ENCODE measurements at places on chromosomes 1 and 21.
A peak's percentile ranks its signal among the peaks of the same experiment; 100 is the strongest.

DNA sequence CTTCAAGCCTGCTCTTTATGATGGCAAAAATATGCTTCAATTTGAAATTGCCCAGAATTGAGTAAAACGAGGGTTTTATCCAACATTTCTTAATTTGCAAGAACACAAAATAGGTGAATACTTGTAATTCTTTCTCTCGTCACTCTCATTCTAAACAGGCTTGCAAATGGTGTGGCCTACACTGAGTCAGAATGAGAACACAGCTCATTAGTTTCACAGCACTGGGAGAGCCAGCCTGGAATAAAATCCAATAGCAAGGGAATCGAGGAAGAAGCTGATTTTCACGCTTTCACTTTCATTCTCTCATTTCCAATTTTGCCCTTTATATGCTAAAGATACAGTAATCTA is 537.5 kb downstream of the LTN1 start:
- DNase-seq, result no peak

DNA sequence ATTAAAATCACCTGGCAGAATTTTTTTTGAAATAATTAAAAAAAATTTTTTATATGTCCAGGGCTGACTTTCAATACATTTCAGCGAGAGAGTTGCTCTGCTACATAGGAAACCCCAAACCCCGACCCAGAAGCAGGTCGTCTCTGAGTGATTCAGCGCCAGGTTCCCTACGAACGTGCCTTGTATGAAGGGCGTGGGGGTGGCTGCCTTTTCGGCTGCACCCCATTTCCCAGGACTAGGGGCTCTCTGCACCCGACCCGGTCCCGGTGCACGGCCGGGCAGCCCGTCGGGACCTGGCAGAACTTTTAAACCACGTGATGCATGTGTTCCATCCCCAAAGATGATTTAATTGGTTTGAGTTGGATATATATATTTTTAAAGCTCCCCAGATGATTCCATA is 15.8 kb upstream of the SCYL3 start:
- no peak for DNase-seq

- DNase-seq, result no peak
Measured at GRCh38 chr1:160282807-160283206, 2.1 kb downstream of the PEX19 start.

DNA sequence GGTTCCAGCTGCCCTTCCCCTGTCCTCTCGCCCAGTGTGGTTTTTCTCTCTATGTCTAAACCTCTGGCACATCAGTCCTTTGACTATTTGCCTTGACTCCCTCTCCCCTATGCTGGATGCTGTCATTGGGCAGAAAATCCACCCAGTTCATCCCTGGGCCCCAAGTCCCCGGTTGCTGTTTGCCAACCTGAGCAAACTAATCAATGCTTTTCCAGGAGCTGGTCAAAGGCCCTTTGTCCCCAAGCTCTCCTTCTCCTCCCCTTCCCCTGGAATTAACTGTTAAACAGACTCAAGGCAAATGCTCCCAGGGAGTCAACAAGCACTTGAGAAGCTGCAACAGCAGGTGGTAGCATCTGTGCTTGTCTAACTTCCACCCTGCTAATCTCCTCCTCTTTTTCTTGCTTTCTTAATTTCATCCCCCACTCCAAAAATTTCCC is 102.7 kb downstream of the LMX1A start:
- DNase-seq, result no peak

DNA sequence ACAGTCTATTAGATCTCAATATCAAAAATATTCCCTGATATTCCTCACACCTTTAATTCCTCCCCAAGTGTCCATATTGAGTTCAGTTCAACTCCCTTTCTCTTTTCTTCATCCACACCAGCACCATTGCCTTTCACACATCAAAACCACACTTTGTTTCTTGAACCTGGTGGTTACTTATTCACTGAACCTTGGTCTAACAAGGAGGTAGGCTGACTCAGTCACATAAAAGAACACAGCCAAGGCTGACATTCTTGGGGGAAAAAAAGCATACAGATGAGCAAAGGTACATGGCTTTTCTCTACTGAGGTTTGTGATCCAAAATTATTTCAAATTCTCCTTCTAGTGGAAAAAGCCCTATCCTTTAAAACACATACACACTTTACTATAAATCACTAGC is 131.7 kb upstream of the USH2A start:
- DNase-seq, result no peak

GRCh38 chr1:159132271-159132881 is 39.0 kb upstream of the CADM3 start:
- peak; percentile 80 for DNase-seq

DNA sequence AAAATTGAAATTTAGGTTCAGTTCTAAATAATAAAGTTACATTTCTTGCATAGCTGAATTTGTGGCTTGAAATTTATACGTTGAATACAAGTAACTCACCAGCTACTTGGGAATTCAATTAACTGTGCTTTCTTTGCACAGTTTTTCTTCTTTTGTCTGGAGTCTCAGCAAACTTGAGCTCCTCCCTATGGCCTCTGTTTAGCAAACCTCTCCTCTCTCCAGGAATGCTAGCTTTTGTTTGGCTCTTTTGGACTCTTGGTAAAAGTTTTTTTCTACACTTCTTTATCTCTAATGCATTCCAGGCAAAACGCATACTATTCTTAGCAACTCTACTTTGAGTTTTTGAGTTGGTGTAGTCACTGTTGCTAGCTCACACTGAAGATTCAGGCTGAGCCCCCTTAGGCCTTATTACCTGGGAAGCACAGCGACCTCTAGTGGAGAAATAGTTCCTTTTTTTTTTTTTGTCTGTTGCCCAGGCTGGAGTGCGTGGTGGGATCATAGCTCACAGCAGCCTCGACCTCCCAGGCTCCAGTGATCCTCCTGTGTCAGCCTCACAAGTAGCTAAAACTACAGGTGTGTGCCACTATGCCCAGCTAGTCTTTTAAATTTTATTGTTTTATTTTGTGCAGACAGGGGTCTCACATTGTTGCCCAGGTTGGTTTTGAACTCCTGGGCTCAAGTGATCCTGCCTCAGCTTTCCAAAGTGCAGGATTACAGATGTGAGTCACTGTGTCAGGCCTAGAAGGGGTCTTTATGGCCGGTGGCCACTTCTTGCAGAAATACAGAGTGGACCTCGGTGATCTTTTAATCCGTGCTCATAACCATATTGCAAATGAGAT is 61.7 kb downstream of the CASQ2 start:
- DNase-seq, result no peak

DNA sequence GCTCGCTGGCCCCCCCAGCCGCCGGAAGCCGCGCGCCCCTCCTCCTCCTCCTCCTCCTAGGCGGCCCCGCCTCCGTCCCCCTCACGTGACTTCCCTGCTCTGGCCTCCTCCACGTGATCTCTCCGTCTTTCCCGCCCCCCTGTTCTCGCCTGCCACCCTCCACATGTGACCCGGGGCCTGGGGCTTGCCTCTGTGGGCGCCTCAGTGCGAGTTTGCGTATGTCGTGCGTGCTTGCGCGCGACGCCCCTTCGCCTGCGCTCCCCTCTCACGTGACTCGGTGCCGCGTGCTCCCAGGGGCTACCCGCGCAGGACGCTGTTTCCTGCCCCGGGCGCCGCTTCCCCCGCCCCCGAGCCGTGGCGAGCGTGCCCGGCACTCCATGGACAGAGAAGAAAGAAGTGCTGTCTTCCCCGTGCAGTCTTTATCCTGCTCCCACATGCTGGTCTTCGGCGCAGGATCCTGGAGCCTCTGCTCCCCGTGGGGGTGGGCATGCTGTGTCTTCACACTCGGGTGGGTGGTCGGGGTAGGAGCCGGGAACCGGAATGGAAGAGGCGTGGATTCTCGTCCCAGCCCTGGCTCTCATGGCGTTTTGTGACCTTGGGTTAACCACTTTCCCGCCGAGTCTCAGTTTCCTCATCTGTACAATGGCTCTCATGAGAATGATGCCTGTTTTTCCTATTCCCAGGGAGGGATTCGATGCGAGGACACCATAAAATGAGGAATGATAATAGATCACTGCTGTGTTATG is 431 bp upstream of the UBE2Q1 start:
- DNase-seq, result peak; percentile 100

DNA sequence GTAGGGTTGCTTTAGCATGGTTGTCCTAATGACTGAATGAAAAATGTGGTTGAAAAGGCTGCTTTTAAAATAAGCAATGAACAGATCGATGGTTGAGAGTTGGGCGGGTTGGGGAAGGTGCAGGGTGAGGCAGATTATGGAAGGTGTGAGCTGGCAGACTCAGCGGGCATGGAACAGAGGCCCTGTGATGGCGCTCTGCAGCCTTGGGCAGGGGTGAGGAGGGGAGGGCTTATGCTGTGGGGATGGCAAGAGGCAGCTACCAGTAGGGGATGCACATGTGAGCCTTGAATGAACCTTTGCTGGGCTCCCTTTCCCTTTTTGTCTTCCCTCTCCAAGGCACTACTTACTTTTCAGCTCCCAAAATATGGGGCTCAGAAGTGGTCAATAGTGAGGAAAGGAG is 30.9 kb downstream of the ATP1B1 start:
- no peak for DNase-seq

DNA sequence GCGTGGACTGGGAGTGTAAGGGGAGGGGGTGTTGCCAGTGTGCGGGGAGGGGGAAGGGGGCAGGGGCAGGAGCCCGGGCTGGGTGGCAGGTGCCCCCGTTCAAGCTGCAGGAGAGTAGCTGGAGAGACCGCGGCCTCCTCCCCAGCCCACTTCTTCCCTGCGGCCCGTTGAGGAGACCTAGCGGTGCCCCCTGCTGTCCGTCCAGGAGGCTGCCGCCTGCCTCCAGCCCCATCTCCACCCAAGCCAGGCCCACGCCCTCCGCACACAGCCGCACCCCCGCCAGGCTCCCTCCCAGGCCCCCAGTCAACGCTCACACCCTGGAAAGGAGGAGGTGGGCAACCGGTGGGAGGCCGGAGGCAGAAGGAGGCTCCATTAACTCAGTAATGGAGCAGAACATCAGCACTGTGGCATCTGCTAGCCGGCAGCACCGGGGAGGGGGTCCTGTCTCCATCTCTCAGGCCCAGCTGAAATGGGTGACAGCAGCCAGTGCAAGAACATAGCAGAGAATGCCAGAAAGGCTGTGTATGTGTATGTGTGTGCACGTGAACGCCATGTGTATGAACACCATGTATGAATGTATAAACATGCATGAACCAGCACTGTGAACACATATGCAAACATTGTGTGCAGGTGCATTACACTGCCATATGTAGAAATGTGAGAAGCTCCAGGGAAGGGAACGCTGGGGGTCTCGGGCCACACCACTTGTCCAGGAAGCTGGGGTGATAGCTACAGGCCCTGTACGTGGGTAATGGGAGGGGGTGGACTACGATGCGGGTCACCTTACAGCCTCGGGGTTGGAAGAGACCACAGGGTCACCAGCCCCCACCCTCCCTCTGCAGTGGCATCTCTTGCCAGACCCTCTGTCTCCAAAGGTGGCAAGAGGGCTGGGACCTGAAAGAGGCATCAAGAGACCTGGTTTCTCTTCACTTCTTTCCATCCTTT is 84.6 kb downstream of the SYT2 start:
- DNase-seq, result peak; percentile 76

DNA sequence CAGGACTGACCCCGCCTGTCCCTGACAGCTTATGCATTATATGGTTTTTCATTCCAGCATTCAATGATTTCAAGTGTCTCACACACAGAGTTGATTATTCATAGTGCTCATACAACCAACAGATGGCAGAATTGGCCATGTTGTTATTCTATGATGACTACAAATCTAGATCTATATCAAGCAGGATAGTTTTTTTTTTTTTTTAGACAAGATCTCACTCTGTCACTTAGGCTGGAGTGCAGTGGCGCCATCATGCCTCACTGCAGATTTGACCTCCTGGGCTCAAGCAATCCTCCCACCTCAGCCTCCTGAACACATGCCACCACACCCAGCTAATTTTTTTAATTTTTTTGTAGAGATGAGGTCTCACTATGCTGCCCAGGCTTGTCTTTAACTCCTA is 40.1 kb upstream of the LRRC8D start:
- peak; percentile 58 for DNase-seq

- no peak for DNase-seq
Measured at GRCh38 chr21:43353282-43354025, 73.5 kb downstream of the SIK1 start.

GRCh38 chr1:221979444-221980032 is 237.6 kb upstream of the DUSP10 start:
- no peak for DNase-seq

GRCh38 chr1:34549199-34549598 is 205.6 kb upstream of the GJB5 start:
- DNase-seq, result peak; percentile 11

- no peak for DNase-seq
Measured at GRCh38 chr21:25772686-25773085, 37.9 kb downstream of the GABPA start.

GRCh38 chr1:35660581-35661473 is 19.5 kb upstream of the PSMB2 start:
- no peak for DNase-seq

DNA sequence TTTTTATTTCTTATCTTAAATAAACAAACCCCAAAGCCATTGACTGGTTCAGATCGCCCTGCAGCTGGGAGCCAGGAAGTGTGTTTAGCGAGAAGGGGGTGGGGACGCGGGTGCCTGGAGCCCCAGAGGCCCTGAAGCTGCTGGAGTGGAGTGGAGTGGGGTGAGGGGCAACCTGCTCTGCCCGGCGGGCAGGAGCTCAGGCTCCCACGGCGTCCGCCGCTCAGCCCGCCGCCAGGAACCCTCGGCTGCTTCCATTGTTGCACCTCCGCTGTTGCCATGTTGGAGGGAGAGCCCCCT is 673 bp downstream of the PIK3C2B start:
- DNase-seq, result peak; percentile 71

- DNase-seq, result no peak
Measured at GRCh38 chr1:208235982-208236761, 8.0 kb downstream of the PLXNA2 start.

- DNase-seq, result peak; percentile 73
Measured at GRCh38 chr1:11858968-11859871, 475 bp upstream of the NPPB start.

GRCh38 chr1:204314893-204315658 is 44.7 kb downstream of the PLEKHA6 start:
- no peak for DNase-seq

DNA sequence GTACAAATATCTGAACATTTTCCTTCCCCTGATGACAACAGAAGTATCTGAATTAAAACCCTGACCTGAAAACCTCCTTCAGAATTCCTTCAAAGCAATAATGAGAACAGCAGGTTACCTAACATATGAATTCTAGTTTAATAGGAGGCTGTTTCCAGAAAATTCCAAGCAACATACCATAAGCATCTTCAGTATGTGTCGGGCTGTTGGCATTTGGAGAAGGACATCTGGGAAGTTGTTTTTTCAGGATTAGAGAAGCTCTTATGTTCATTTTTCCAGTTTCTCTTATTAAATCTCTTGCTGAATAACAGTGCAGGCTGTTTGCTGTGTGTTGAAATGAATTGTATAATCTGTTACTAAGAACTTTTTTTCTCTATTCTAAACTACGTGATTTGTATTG is 101.5 kb downstream of the PLA2G4A start:
- no peak for DNase-seq

DNA sequence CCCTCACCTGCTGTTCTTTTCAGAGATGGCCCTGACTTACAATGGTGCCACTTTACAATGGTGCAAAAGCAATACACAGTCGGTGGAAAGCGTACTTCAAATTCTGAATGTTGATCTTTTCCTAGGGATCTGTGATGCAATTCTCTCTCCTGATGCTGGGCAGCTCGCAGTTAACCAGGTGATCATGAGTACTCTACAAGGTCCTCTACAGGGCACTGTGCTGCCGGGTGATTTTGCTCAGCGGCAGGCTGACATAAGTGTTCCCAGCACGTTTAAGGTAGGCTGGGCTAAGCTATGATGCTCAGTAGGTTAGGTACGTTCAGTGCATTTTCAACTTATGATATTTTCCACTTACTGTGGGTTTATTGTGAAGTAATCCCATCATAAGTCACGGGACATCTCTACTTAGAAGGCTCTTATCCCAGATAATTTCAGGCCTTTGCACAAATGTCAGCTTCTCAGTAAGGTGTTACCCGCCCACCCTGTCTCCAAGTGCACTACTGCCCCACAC is 126.5 kb downstream of the KCNN3 start:
- no peak for DNase-seq

All from activated CD4-positive, alpha-beta memory T cell treated with anti-CD3 and anti-CD28 coated beads for 36 hours (primary cell).